NCI-H1436 (cell line): ENCODE measurements at places on chromosomes 1 and 21.

DNA sequence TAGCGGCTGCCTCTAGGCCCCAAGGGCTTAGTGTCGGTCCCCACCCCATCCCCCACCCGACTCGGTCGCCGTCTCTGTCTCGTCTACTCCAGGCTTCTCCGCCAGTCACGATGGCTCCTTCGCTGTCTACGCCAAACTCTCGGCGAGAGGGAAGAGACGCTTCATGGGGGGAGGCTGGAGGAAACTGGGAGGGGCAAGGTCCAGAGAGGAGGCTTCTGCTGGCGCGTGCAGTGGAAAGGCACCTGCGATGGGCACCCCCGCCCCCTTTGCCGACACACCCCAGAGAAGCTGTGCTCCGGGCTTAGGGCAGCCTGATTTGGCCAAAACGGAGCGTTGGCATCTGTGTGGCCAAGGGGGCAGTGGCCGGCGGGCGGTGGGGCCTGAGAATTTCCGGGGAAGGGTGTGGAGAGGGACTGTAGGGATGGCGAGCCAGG lies 1.2 kb upstream of the CSMD2 start:
- no peak for DNase-seq

DNA sequence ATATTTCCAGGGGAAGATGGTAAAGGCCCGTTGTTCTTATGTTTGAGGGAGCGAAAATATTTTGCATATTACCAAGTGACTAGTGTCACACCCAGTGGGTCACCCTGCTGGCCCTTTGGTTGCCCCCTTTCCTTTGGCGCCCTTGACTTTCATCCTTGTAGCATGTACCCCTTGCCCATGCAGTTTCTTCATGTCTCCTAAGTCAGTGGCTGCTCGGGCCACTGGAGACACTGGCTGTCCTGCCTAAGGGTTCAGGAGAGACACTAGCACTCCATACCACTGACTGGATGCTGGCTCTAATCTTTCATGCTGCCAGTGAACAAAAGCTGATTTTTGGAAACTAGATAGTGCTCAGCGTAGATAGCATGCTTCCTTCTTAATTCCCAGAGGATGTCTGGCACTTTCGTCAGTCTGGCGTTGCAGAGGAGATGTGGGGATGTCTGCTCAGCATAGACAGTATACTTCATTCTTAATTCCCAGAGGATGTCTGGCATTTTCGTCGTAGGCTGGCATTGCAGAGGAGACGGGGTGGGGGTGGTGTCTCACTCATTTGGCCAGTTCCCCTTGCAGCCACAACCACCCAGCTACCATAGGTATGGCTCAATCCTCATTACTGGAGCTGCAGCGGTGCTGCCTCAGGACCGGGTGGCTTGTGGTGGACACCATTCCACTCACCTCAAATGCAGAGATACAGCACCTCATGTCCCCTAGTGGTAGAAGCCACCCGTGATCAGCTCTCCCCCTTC lies 770.9 kb upstream of the TPTE start:
- no peak for DNase-seq

DNA sequence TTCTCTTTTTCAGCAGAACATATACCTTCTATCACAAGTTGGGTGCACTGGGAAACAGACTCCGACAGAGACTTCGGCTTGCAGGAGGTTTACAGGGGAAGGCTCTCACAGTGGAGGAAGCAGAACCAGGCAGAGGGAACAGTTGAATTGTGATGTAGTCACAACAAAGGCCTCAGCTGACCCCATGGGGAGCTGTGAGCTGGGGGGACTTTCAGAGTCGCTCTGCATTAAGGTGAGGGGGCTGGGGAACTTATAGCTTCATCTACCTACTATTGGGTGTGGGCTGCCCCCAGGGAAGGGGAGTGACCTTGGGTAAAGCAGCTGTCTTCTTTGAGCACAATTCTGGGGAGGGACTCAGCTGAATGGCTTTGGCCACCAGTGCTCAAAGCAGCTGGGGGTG lies 94.9 kb upstream of the POU3F1 start:
- DNase-seq: no peak

GRCh38 chr1:165344736-165345135 lies 11.8 kb downstream of the LMX1A start:
- DNase-seq: no peak

DNA sequence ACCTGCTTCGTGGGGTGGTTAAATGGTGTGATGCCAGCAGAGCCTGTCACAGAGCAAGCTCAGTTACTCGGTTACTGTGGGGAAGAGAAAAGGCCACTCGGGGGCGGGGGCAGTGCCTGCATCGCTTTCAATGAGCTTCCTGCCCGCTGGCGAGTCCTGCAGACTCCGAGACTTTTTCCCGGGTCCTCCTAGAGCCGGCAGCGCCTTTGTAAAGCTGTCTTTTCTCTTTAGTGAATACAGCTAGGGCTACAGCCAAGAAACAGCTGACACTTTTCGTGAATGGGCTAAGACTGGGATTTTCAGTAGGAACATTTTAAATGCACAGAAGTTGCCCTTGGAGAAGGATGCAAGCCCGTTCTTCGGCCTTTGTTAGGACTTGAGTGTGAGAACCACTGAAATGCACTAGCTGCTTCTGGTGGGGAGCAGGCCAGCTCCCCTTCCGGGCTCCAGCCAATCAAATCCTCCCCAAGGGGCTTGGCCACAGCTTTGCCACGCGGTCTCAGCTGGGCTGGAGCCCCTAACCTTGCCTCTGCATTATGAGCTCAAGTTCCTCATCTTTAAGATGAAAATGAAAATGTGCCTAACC lies 23.4 kb upstream of the EFHD2 start:
- no peak for DNase-seq

- no peak for DNase-seq
These were observed 337.8 kb upstream of the DAB1 start for GRCh38 chr1:57761628-57762027.
